CD8-positive, alpha-beta memory T cell (primary cell): ENCODE measurements at places on chromosomes 7 and 10.

GRCh38 chr7:129386506-129386905 lies 47.7 kb upstream of the STRIP2 start:
- DNase-seq = no peak

DNA sequence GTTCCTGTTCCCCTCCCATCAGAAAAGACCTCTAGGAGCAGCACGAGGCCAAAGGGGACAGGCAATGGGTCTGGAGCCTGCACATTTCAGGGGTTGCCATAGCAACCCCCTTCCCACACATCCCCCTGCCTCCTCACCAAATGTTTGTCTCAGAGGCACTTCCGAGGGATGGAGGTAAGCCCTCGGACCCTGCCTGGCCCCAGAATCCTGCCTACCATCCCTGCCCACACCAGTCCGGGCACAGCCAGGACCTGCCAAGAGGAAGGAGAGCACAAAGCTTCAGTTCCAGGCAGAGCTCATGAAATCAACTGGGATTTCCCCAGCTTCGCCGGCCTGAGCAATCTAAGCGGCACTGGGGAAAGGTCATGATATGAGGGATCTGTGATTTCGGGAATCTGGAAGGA lies 175.0 kb upstream of the PLXNA4 start:
- no peak for DNase-seq

DNA sequence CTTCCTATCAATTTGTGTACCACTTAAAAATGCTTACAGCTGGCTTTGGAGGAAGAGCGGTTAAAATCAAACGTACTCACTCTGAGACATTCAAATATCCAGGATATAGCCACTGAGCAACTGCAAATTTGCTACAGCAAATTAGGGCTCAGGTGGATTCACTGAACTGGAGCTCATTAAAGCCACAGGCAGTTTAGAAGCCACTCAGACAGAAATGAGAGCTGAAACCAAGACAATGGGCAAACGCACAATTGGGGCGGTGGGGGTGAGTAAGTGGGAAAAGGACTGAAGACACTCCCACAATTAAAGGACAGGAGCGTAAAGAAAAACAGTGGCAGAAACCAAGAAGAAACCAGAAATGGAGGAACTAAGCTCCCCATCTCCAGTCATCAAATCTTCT lies 20.5 kb downstream of the MPP7 start:
- no peak for DNase-seq

GRCh38 chr7:3378390-3379150 lies 77.5 kb downstream of the SDK1 start:
- no peak for DNase-seq

- DNase-seq = no peak
Measured at GRCh38 chr7:135673360-135673706, 11.0 kb downstream of the STMP1 start.

- no peak for DNase-seq
Measured at GRCh38 chr10:86079088-86079487, 287.5 kb downstream of the GRID1 start.

- no peak for DNase-seq
Measured at GRCh38 chr7:106765727-106766355, 99.2 kb upstream of the PIK3CG start.

GRCh38 chr7:24434972-24435371 lies 138.3 kb upstream of the PALS2 start:
- DNase-seq = no peak

GRCh38 chr10:131260452-131261211 lies 50.9 kb downstream of the TCERG1L start:
- no peak for DNase-seq

GRCh38 chr7:7425321-7425720 lies 110.4 kb downstream of the COL28A1 start:
- DNase-seq = no peak
